ENCODE measurements at places on chromosomes 11 and 22. TPM values are rescaled to one million over a fixed set of nuclear protein-coding genes. Genes with fewer than 3 reads are reported as not detected.

GRCh38 chr11:124745835-124746620 lies 6.0 kb downstream of the VSIG2 start:
- peak overlapping the region; percentile 71 for H3K4me3 ChIP-seq
- peaks cover 1% of the 10 kb centered on the region for H3K36me3 ChIP-seq

DNA sequence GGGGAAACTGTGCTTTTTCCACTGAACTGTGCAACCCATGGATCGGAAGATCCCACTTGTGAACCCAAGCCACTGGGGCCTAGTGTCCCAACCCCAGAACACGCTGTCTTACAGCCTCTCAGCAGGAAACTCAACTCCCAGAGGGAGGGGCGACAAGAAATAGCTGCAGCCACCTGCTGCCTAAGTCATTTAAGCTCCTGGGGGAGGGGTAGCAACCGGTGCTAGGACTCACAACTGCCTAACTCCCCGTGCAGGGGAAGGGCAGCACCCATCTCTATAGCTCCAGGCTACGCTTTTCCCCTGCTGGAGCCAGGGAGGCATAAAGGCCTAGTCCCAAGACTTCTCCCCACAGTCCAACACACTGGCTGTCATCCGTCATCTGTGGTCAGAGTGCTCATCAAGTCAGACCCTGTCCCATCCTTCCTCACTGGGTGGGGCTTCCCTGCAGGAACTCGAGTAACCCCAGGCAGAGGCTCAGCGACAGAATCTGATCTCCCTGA lies 363.0 kb downstream of the LUZP2 start:
- no peak for DNase-seq
- H3K27ac ChIP-seq = no peak overlapping the region
- H3K27me3 ChIP-seq = no peaks in the 10 kb centered on the region
- H3K4me3 ChIP-seq = no peak overlapping the region
- no peaks in the 10 kb centered on the region for H3K4me1 ChIP-seq
- peaks cover 7% of the 10 kb centered on the region for H3K36me3 ChIP-seq

DNA sequence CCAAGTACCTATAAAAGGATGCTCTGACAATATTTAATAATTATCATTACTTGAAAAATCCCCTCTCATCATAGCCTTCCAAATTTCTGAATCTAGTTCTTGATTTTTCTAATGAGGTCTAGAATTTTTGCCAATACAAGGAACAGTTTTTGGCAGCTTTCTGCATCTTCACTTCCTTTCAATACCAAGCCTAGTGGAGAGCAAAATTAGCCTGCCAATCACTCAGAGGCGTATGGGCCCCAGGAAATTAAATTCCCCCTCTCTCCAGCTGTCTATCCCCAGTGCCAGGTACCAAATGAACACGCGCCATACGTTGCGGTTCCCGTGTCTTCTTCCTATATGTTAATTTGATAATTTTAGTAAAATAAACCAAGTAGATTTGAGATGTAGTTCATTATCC lies 293.9 kb downstream of the NTM start:
- H3K4me3 ChIP-seq = no peak overlapping the region
- no peaks in the 10 kb centered on the region for H3K36me3 ChIP-seq
- DNase-seq = no peak
- H3K27me3 ChIP-seq = peaks cover 18% of the 10 kb centered on the region

UPK3A gene
- total RNA-seq = not detected

- no peak overlapping the region for H3K27ac ChIP-seq
- peaks cover 4% of the 10 kb centered on the region for H3K4me1 ChIP-seq
- no peak for DNase-seq
Measured at GRCh38 chr11:44923115-44923514, 27.6 kb downstream of the TP53I11 start.

DNA sequence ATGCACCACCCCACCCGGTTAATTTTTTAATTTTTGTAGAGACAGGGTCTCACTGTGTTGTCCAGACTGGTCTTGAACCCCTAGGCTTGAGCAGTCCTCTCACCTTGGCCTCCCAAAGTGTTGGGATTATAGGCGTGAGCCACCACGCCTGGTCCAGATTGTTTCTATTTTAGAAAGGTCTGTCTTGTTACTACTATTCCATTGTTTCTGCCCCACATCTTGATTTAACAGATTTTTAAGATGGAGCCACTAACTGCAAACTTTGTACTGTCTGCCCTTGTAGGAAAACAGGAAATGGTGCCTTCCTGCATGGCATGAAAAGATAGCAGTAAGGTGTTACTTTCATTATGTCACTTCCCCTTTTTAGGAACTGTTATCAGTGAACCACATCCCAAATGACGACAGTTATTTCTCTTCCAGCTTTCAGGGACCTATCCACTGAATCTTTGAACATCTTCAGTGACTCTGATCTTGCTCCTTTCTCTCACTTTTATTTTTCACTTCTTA lies 23.2 kb downstream of the TAF1D start:
- H3K27me3 ChIP-seq = no peaks in the 10 kb centered on the region
- peaks cover 20% of the 10 kb centered on the region for H3K36me3 ChIP-seq
- H3K4me3 ChIP-seq = no peak overlapping the region
- H3K27ac ChIP-seq = no peak overlapping the region
- no peaks in the 10 kb centered on the region for H3K4me1 ChIP-seq

DNA sequence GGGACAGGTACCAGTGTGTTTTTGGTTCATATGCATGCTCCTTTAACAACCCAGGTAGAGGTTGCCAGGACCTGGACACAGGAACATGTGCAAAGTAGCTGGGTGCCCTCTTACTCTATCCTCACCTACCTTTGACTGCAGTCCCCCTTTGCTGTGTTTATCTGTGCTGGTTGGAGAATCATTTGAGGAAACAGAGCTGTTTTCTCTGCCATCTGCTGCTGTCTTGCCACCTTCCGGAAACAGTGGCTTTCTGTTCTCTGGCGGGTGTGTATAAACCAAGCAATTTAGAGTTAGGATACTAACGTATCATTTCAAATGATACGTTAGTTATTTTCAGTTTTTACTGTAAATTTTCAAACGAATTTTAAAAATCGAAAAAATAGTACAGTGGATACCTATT lies 171.9 kb upstream of the TTC12 start:
- H3K27ac ChIP-seq = no peak overlapping the region
- no peaks in the 10 kb centered on the region for H3K36me3 ChIP-seq
- no peak overlapping the region for H3K4me3 ChIP-seq
- DNase-seq = no peak
- no peaks in the 10 kb centered on the region for H3K4me1 ChIP-seq
- H3K27me3 ChIP-seq = no peaks in the 10 kb centered on the region

DNA sequence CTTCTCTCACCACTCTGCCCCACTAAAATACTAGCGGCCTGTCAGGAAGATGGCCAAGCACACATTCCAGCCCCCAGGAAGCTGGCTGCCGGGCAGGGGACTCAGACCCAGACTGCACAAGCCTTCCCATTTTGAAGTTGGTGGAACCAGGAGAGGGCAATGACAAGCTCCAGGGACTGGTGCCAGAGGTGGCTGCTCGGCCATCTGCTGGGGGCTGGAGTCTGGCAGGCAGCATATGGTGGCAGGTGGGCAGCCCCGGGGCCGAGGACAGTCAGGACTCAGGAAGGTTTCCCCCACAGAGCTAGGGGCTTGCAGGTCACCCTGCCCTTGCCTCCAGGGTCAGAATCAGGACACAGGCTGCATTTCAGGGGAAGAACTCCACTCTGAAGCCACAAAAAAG lies 22.6 kb downstream of the KCNJ5 start:
- H3K27ac ChIP-seq = no peak overlapping the region
- DNase-seq = no peak
- peaks cover 1% of the 10 kb centered on the region for H3K36me3 ChIP-seq
- H3K4me1 ChIP-seq = peaks cover 25% of the 10 kb centered on the region
- H3K4me3 ChIP-seq = no peak overlapping the region
- H3K27me3 ChIP-seq = peaks cover 6% of the 10 kb centered on the region

DNA sequence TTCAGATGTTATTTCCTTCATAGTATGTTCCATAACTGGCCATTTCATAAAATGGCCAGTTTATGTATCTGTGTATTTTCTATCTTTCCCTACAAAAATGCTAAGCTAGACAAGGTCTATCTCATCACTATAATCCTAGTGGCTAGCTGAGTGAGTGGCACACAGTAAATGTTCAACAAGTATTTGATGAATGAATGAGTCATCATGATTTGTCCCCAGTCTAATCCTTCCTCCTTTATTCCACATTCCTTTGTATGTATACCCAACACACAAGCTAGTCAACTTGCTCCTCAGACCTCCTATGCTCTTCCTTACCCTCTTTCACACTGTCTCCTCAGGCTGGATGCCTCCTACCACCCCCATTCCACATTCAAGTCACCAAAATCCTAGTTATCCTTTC lies 12.5 kb downstream of the APLNR start:
- peaks cover 23% of the 10 kb centered on the region for H3K27me3 ChIP-seq
- DNase-seq = no peak
- H3K4me3 ChIP-seq = no peak overlapping the region
- no peak overlapping the region for H3K27ac ChIP-seq

MUS81 gene
- total RNA-seq = 66.3 TPM

RIMBP3C gene
- 0.38 TPM for total RNA-seq

- peaks cover 82% of the 10 kb centered on the region for H3K27me3 ChIP-seq
- H3K4me3 ChIP-seq = peak overlapping the region; percentile 44
- H3K4me1 ChIP-seq = peaks cover 13% of the 10 kb centered on the region
- DNase-seq = no peak
Measured at GRCh38 chr11:32434356-32435151, 785 bp downstream of the WT1 start.

FERMT3 gene
- total RNA-seq = 1.0 TPM

GRCh38 chr22:41367680-41368542 lies 13.8 kb upstream of the TEF start:
- H3K27ac ChIP-seq = no peak overlapping the region
- H3K4me1 ChIP-seq = peaks cover 10% of the 10 kb centered on the region
- no peak overlapping the region for H3K4me3 ChIP-seq
- DNase-seq = no peak
- H3K36me3 ChIP-seq = no peaks in the 10 kb centered on the region

DNA sequence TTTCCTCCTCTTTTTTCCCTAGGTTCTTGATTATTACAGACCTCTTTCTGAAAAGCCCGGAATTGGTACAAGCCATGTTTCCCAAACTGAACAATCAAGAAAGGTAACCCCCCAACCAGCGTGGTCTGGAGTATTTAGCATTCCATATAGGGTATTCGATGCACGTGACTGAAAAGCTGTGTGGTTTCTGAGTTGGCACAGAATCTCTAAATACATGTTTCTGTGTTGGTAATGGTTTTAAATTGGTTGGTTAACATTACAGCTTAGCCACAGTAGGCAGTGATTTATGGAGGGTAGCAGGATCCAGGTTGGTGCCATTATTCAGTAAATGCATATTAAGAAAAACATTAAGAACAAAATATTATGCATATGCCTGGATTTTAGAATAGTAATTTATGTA lies 46.8 kb downstream of the ATXN10 start:
- H3K27ac ChIP-seq = peak overlapping the region; percentile 13
- no peaks in the 10 kb centered on the region for H3K27me3 ChIP-seq
- no peak overlapping the region for H3K4me3 ChIP-seq
- peaks cover 14% of the 10 kb centered on the region for H3K4me1 ChIP-seq
- DNase-seq = no peak

Measured in chondrocyte (in vitro differentiated cells).